ENCODE measurements at places on chromosomes 7 and 10.

- no peak for DNase-seq
Measured at GRCh38 chr10:116587878-116588591, 2.7 kb upstream of the PNLIPRP1 start.

DNA sequence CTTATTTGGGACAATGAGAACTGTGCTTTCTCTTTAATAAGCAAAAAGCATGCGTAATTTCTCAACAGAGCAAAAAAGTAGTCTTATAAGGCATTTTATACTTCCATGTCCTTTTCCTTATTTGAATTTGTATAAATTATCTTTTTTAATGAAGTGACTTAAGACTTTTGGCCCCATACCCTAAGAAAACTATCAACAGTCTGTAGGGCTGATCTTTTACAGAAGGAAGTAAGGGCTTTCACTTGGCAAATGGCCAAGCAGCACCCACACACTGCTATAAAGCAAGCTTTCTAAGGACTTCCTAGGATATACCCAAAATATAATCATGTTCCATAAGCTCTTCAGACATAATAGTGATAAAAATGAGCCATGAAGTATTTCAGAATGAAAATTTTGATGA lies 3.4 kb downstream of the CRPPA start:
- DNase-seq: no peak

GRCh38 chr7:112023282-112023681 lies 182.9 kb downstream of the DOCK4 start:
- DNase-seq: no peak

DNA sequence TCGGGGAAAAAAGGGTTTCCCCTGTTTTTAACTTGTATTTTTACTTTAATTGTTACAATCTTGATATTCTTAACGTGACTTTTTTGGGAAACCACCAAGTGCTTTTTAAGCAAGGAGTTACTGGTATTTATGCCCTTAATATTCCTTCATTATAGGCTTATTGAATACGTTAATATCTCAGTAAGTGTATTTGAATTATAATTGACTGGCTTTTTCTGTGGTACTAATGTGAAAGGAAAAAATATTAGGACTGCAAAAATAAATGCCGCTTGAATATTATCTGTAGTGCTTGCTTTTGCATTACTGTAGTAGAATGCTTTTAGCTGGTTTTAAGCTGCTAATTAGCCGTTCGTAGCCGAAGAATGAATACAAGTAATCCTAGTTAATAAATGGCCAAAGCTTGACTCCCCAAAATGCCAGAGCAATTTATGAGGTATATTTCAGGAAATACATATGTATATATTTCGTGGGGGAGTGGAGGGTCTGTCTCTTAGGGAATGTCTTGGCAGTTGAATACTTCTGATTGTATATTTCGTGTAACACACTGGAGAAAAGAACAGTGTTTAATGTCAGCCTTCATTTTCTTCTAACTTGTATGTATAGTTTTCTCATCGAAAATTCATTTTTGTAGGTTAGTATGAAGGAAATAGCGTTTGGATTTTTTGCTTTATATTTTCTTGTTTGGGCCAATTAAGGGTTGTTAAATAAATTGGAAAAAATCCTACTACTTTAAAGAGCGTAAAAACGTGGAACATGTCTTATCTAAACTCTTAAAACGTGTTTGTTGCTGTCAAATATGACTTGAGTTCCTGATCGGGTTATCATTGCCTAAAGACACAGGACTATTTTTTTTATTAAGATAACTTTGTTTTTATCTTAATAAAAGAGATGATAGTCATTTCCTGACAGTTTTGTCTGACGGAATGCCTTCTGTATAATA lies 1.5 kb downstream of the PDCD4 start:
- DNase-seq: no peak

- DNase-seq: no peak
Measured at GRCh38 chr7:3094701-3095445, 51.2 kb upstream of the CARD11 start.

DNA sequence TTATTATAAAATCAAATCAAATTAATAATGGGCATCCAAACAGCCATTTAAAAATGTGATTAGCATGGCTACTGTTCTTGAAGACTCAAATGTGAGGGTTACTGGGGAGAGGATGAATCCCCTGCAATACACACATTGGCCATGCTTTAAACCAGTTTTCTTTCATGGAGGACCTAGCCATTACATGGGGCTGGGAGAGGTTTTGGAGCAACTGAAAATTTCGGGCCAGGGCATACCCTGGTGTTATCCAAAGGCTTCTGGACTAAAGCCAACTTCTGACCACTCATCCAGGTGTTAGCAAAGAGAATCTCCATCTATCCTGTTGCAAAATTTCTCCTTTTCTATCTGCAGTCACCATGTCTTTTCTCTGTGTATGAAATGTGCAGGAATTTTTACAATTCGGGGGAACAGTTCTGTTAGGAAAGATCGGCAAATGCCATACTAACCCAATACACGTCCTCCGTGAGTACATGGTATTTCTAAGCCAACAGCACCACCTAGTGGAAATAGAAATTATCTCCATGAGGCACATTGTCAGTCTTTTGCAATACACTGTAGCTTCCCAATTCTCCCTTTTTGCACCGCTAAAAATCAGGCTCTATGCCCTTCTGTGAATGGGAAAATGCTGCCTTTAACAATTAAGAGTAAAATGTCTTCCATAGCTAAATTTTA lies 47.0 kb upstream of the ZNF107 start:
- no peak for DNase-seq

GRCh38 chr7:76023002-76023401 lies 24.8 kb downstream of the STYXL1 start:
- DNase-seq: no peak

- DNase-seq: no peak
Measured at GRCh38 chr10:35203745-35204144, 77.1 kb downstream of the CREM start.

- no peak for DNase-seq
Measured at GRCh38 chr7:47844311-47844710, 104.0 kb downstream of the PKD1L1 start.

- DNase-seq: no peak
Measured at GRCh38 chr7:106611911-106612310, 49.0 kb downstream of the CCDC71L start.

- no peak for DNase-seq
Measured at GRCh38 chr7:153443032-153443701, 609.0 kb upstream of the DPP6 start.

- DNase-seq: no peak
Measured at GRCh38 chr7:121046893-121047468, 58.5 kb downstream of the CPED1 start.

- DNase-seq: no peak
Measured at GRCh38 chr7:115533785-115534184, 496.8 kb downstream of the TFEC start.

- no peak for DNase-seq
Measured at GRCh38 chr7:78232806-78233205, 434.2 kb downstream of the PHTF2 start.

- DNase-seq: no peak
Measured at GRCh38 chr10:94546049-94546900, 687 bp downstream of the HELLS start.

GRCh38 chr7:30479202-30480120 lies 877 bp upstream of the NOD1 start:
- DNase-seq: no peak

- DNase-seq: no peak
Measured at GRCh38 chr10:109019001-109019424, 904.3 kb downstream of the XPNPEP1 start.

Measured in stimulated activated CD8-positive, alpha-beta memory T cell treated with anti-CD3 and anti-CD28 coated beads, Interleukin-2, amount 100 ng/mL, for 1 hour (primary cell).